NCI-H1048 (cell line): ENCODE measurements at places on chromosomes 13 and 19.

- DNase-seq = no peak
Observed at GRCh38 chr19:660793-661426, 2.1 kb downstream of the RNF126 start.

- no peak for DNase-seq
Observed at GRCh38 chr19:14322889-14323463, 58.3 kb upstream of the ADGRE5 start.

DNA sequence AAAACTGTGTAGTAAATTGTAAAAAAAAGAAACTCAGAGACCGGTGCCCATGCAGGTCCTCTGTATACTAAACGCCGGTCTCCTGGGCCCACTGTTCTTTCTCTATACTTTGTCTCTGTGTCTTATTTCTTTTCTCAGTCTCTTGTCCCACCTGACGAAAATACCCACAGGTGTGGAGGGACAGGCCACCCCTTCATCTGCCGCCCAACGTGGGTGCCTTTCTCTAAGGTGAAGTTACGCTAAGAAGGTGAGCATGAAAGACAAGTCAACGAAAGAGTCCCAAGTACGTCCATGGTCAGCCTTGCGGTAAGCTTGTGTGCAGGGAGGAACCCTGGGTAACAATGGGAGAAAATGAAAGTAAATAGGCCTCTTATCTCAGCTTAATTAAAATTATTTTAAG is 48.0 kb upstream of the WASF3 start:
- no peak for DNase-seq

- DNase-seq = no peak
Observed at GRCh38 chr13:84658491-84659358, 776.5 kb upstream of the SLITRK1 start.

GRCh38 chr19:16603090-16603489 is 24.9 kb downstream of the MED26 start:
- DNase-seq = no peak

DNA sequence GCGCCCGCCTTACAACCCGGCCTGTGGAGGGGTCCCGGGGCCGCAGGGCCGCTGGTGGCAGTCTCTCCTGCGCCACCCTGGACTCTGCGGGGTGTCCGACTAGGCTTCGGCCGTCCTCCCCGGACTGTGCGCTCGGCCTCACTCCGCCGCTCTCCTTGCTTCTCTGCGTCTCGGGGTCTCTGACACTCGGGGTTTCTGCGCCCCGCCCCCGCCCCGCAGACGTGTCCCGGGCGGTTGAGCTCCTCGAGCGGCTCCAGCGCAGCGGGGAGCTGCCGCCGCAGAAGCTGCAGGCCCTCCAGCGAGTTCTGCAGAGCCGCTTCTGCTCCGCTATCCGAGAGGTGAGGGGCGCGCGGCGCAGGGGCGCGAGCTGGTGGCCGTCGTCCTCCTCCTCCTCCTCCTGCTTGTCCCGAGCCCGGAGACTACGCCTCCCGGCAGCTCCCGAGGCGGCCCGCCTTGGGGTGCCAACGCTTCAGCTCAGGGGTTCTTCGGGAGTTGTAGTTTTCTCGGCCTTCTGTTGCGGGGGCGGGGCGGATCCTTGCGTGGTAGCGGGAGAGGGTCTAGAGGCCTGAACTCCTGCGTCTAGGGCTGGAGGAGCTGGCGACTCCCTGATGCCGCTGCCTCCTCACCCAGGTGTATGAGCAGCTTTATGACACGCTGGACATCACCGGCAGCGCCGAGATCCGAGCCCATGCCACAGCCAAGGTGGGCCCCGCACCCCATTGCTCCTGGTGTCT is 627 bp downstream of the LIN7B start:
- DNase-seq = no peak
